ENCODE measurements at places on chromosomes 4 and X.

GRCh38 chrX:29148511-29148910, 561.3 kb downstream of the IL1RAPL1 start:
- DNase-seq: no peak

DNA sequence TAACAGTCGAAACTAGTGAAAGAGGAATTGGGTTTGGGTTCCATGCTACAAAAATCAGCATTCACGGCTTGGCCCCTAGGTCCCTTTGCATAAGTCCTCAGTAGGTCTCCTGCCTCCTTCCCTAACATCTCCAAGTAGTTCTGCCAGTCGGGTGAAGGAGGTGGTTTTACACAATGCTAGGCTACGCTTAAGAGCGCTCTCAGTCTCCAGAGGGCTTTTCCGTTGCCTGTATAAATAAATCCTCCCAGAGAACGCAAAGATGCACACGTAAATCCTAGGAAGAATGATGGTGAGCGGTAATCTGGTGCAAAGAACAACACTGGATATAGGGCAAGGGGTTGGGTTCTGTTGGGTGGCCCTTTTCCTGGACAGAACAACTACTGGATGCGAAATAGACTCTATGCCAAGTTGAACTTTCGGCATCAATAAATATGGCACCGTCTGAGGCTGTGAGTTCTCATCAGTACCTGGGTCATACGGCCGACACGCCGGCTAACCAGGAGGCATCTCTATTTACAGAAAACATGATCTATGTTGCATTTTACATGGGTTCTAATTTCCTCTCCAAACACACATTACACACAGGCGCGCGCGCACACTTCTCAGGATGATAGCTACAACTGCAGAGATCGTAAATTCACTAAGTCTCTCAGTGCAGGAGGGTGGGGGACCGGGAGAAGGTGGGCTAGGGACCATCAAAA, 1.3 kb downstream of the CAMK2D start:
- DNase-seq: no peak

GRCh38 chr4:22625311-22625710, 67.4 kb upstream of the GBA3 start:
- no peak for DNase-seq

DNA sequence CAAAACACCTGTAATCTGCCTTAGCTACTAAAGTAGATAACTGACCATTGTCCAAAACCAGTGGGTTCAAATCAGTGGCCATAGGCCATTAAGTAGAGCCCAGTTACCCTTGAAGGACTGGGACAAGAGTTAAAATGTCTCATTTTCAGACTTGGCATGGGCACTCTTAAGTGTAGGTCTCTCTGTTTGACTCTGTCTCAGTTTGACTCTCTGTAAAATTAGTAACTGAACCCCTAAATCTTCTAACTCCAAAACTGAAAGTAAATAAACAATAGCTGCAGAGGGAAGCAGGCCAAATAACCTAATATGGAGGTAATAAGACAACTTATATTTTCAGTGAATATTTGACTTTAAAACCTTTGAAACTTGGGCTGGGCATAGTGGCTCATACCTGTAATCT, 89.1 kb downstream of the SLC16A2 start:
- no peak for DNase-seq

GRCh38 chr4:140738139-140738538, 18.0 kb downstream of the TBC1D9 start:
- DNase-seq: no peak

DNA sequence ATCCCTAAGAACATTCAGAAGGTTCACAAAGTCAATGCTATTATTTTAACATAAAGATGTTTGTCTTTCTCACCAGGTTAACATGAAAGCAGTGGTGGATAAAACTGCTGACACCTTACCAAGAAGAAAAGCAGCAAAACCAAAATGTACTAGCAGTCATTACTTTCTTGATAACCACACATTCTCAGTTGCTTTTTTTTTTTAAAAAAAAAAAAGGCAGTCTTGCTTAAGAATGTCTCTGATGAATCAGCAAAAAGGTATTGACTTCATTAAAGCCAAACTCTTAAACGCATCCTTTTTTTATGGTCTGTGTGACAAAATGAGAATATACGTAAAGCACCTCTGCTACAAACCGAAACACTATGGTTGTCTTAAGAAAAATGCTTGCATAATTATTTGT, 31.9 kb downstream of the CDKL2 start:
- DNase-seq: peak; percentile 12

- no peak for DNase-seq
Observed at GRCh38 chr4:45370408-45370807, 644.1 kb upstream of the GNPDA2 start.

DNA sequence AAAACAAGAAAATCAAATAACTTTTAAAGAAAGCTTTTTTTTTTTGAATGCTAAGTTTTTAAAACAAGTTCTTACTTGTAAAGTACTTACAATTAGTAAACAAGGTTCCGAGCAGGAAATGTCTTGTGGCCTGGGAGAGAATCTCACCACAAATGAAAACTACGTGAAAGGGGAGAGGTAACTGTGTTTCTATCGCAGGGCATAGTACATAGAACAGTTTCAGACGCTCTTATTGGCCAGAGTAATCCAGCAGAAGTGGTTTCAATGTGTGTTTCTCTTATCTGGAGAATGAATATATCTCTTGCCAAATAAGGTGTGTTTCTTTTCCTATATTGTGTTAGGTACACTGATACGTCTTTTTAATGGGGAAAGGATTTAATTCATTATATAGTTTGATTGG, at the start of gene PLAC8:
Gene PLAC8 (minus strand): TSS at position 154 of the 400 bp plus-strand sequence. CDS start 6,808 bp downstream, outside the sequence.
- no peak for DNase-seq

GRCh38 chr4:67933038-67933437, 30.3 kb downstream of the TMPRSS11A start:
- DNase-seq: no peak

DNA sequence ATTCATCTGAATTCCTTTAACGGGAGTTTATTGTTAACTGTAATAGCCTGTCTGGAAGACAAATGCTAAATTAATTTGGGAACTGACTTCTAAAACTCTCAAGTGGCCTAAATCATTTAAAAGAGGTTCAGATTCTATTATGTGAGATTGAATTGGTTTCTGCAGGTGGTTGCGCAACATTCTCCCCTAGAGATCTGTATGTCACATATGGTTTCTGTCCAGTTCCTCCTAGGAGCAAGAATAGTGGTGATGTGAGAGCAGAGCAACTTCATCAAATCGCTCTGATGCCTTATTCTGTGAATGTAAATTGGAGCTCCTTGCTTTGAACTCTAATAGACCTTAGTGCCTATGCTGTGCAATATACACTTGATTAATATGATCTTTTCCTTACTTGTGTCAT, 144.6 kb upstream of the GPR101 start:
- no peak for DNase-seq

DNA sequence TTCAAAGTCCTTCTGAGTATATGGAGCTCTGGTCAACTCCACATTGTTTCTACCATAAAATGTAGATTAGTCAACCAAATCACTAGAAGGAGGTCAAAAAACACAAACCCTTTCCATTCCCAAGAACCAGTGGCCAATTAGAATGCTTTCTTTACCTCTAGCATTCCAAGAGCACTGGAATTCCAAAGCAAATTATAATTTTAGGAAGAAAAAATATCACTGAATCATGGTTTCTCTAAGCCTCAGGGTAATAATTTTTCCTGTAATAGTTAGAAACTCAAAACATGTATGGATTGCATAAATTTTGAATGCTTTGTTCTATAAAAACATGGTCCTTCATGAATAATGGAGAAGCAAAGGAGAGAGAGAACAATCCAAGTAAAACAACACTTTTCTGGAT, 39.5 kb downstream of the LEF1 start:
- no peak for DNase-seq

GRCh38 chrX:31921236-31921635, 849.4 kb upstream of the FTHL17 start:
- no peak for DNase-seq

GRCh38 chrX:110226931-110227330, 91.0 kb downstream of the AMMECR1 start:
- no peak for DNase-seq

- DNase-seq: no peak
Observed at GRCh38 chr4:95627024-95627605, 78.3 kb upstream of the UNC5C start.

DNA sequence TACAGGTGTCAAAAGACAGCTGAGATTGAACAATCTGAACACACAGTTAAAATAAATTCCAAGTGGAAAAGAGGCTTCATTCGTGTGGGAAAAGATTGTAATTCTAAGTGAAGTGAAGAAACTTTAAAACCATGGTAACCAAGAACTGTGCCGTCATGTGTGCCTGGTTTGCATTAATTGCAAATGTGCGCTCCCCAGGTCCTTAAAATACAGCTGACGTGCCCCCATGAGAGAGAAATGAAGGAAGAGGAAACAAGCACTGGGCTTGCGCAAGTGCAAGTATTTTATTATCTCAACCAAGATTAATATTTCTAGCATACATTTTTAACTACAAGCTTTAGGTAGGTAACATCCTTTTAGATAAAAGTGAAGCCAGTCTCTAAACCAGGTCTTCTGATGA, 92.5 kb downstream of the PARM1 start:
- DNase-seq: no peak

DNA sequence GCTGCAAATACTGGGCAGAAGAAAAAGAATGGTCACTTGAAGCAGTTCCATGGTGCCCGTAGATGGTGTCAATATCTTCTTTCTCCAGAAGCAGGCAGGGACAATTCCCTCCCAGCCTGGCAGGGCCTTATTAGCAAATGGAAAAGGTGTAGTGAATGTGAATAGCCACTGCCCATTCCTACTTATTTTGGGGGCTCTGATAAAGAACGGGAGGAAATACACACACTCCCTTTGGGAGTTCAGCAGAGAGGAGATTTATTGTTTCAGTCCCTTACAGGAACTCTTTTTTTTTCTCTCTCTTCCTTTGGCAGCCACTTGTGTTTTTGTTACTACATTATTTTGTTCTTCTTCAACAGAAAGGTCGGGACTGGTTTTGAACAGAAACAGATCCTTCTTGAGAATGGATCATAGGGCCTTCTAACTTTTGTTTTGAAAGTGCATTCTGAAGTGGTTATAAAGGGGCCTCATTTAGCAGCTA, at the start of gene EMCN:
Gene EMCN (minus strand): TSS at position 159 of the 478 bp plus-strand sequence. CDS start 108 bp downstream, at position 51.
- no peak for DNase-seq

All from fibroblast of skin of left biceps (primary cell).